ENCODE measurements at places on chromosomes 3 and 15. TPM values are rescaled to one million over a fixed set of nuclear protein-coding genes. Genes with fewer than 3 reads are reported as not detected.

DNA sequence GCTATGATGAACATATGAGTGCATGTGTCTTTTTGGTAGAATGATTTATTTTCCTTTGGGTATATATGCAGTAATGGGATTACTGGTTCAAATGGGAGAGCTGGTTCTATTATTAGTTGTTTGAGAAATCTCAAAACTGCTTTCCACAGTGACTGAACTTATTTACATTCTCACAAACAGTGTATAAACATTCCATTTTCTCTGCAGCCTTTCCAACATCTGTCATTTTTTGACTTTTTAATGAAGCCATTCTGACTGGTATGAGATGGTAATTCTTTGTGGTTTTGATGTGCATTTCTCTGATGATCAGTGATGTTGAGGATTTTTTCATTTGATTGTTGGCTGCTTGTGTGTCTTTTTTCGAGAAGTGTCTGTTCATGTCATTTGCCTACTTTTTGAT lies 1124.2 kb downstream of the NAALADL2 start:
- no peak for DNase-seq

MEF2A gene
- total RNA-seq: 51.3 TPM

DNA sequence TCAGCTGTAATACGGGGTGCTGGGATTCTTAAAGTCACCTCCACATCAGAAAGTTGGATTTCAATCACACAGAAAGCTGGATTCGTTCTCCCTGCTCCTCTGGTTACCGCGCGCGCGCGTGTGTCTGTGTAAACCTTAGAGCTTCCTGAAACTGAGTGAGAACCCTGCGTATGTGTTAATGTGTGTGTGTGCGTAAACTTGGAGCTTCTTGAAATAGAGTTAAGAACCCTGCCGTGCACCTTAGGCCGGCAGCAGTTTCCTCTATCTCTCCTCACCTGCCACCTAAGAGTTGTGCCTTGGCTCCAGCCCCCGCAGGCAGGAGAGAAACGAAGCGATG lies 531 bp downstream of the LZTFL1 start:
- no peak for DNase-seq

GRCh38 chr15:101499863-101500713 lies 10.6 kb upstream of the PCSK6 start:
- DNase-seq: peak; percentile 77

Data from vagina (tissue), 2 donors.